DMS53 (cell line): ENCODE measurements at places on chromosomes 1 and 21.

DNA sequence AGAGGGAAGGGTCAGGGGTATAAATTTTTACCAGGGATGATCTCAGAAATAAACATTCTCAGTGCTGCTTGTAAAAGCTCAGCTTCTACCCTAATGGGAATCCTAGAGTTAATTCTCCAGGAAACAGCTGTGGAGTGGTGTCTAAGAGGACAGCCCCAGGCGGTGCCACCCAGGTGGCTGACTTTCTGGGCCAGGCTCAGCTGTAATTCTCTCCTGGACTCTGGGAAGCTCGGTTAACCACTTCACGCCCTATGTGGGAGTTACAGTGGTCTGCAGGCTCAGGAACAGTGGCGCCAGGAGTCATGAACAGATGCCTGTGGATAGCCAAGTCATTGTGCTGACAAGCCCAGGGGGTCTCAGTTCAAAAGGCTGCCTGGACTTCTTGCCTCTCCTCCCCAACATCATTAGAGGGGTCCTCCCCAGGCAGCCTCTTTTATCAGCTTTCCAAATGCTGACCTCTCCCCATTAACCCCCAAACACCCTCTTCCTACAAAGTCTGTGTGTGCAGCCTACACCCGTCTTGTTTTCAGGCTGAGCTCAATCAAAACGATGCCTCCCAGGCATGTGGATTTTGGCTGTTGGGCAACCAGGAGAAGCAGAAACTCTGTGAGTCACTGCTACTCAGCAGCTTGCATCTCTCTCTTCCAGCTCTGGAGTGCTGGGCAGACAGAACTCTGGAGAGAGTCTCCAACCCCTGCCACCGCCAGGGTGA lies 1.2 kb downstream of the HHIPL2 start:
- DNase-seq, result peak; percentile 28

DNA sequence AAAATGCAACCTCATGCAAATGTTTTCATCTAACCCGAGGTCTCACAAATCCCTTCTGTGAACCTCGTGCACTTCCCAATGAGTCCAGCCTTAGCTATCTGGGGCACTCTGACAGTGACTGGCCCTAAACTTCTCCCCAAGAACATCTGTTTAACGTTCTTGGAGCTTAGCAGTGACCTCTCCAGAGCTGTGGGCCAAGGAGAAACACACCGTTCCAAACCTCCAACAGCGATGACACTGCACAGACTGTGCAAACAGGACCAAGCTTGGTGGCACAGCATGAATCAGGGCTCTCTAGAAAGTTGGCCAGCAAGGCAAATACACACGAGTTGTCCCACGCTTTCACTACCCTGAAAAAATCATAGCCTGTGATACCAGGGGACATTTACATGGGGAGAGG lies 15.8 kb downstream of the BEND5 start:
- DNase-seq, result no peak

DNA sequence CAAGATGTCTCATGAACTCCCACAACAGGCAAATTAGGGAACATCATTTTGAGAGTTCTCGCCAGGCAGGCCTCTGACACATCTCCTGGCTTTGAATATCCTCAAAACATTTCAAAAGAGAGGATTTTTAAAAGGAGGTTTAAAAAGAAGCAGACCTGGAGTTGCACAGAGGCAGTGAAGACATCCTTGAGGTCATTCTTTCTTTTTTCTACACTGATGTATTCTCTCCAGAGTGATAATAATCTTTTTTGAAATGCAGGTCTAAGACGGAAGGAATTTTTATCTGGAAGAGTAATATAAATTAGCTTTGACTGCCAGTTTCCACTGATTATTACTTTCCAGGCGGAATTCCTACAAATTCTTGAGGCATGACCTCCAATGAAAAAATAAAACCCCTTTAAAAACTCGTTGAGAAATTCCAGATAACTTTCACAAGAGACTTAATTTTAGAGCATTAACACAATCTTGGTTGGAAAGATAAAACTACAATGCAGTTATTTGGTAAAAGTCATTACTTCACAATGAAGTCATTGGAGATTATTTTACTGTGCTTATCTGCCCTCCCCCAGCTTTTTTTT lies 125.0 kb downstream of the LYPLAL1 start:
- no peak for DNase-seq

- DNase-seq, result peak; percentile 41
Observed at GRCh38 chr1:44608141-44608540, 66.1 kb downstream of the TMEM53 start.

GRCh38 chr1:27383039-27383605 lies at the start of gene CD164L2:
Gene CD164L2, minus strand, starts transcription at chr1:27383333. Its CDS starts 94 bp downstream, at chr1:27383239.
- DNase-seq, result peak; percentile 70

GRCh38 chr1:51512120-51512519 lies 6.9 kb downstream of the EPS15 start:
- no peak for DNase-seq

- DNase-seq, result no peak
Observed at GRCh38 chr1:76501586-76502219, 365.6 kb upstream of the ST6GALNAC5 start.

DNA sequence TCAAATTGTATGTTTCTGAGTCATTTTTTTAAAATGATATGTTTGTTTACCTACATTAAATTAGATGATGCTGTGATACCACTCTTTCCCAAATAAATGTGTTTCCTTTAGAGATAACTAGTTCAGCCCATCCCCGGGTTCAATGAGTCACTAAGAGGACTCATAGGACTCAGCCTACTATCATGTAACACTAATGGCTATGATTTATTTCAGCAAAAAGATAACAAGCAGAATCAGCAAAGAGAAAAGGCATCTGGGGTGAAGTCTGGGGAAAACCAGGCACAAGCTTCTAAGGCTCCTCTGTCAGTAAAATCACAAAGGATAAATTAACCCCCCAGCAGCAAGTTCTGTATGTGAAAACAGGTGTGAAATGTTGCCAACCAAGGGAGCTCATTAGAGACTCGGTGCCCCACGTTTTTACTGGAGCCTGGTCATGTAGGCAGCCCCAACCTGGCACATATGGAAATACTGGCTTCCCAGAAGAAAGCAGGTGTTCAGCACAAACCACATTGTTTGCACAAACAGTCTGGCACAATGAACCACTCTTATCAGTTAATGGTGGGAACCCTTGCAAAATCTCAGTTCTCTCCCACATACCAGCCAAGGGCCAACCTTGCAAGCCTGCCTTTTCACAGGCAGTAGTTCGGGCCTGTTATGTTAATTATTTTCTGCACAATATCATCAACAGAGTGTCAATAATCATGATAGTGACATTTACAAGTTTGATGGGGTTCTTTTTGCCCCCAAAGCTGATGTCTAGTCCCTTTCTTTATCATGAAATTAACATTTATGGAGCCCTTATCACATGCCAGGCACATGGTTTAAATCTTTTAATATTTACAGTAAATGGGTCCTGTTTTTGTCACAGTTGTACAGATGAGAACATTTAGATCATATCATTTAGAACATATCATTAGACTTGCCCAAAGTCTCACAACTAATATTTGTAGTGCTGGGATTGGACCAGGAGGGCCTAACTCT lies 23.1 kb upstream of the CNN3 start:
- DNase-seq, result peak; percentile 82

DNA sequence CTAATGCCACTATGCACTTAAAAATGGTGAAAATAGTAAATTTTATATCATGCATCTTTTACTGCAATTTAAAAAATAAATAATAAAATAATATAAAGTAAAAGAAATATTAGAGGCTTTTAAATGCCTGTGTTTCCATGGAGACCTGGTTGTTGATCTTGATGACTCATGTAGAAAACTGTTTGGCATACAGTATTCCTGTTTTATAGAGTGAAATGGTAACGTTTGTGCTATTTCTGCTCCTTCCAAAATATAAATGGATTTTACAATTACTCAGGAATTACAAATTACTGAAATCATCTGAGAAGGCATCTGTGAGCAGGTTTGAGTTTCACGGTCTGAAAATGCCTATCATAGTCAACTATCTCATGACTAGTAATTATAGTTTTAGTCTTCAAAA lies 98.4 kb upstream of the USP25 start:
- DNase-seq, result peak; percentile 68

DNA sequence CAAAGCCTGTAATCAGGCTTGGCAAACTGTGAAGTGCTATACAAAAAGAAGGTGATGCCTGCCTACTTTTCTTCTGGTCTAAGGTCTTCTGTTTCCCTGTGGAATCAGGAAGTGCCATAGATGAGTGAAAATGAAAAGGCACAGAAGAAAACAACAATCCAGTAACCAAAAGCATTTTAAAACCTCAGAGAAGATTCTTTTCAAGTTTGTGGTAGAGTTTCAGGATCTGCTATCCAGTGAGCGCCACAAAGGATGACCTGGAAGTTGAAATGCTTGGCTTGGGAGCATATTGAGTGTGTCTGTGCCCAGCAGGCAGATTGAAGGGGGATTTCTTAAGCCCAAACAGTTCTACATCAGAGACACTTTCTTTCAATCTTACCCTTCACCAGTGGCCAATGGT lies 272.2 kb downstream of the PAPPA2 start:
- DNase-seq, result no peak

- peak; percentile 27 for DNase-seq
Observed at GRCh38 chr1:229947968-229948367, 119.1 kb upstream of the GALNT2 start.

DNA sequence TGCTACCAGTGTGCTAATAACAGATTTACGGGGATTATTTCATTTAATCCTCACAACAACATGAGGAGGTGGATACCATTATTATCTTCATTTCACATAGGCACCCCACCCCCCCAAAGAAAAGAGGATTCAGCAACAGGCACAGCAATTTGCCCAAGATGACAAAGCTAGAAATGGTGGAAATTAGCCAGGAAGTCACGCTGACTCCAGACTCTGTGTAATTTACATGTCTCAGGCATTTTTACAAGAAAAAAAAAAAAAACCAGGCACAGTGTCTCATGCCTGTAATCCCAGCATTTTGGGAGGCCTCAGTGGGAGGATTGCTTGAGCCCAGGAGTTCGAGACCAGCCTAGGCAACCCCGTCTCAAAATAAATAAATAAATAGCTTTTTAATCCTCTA lies 37.5 kb upstream of the PRDM2 start:
- no peak for DNase-seq

GRCh38 chr1:234617131-234617985 lies 7.4 kb upstream of the IRF2BP2 start:
- DNase-seq, result no peak

DNA sequence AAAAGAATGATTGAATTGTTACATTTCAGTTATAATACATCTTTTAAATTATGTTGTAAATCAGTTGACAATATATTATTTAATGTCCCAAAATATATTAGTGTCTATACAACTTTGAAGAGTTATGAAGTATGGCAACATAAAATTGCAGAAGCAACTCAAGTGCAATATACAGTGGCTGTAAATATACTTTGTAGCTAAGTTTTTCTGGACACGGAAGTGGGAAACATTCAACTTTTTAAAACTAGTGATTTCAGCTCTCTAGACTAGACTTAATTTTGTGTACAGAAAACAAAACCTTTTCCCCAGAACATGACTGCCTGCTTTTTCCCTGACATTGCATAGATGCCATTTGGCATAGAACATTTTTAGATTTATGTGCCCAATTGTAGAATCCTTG lies 29.5 kb upstream of the ABCG1 start:
- no peak for DNase-seq

- DNase-seq, result no peak
Observed at GRCh38 chr1:6822530-6823359, 37.5 kb downstream of the CAMTA1 start.

DNA sequence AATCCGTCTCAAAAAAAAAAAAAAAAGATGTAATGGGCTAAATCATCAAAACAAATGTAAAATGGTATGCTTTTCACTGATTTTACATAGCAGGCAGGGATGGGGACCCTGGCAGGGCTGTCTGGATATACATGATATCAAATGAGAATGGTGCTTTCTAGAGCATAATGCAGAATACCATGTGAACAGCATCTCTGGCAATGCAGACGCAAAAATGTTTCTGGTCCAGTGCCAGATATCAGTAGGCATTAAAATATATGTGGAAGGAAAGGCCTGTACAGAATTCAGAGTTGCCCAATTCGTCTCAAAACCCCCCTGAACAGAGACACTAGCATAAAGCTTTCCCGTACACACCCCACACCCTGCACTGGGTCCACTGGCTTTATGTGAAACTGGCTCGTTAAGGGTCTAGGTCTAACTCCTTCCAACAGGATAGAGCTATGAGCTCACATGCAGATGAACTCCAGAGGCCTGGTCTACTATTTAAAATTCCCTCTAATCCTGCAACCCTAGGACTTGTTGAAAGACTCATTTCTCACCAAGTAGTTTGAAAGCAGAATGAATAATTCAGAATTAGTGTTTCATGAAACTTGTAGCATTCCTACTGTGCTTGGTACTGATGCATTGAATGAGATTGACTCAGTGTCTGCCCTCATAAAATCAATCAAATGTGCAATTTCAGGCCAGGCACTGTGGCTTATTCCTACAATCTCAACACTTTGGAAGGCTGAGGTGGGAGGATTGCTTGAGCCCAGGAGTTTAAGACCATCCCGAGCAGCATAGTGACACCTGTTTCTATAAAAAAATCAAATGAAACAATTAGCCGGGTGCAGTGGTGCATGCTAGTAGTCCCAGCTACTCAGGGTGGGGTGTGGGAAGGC lies 2.6 kb upstream of the MYSM1 start:
- no peak for DNase-seq

GRCh38 chr1:80375662-80376061 lies 1369.1 kb upstream of the ADGRL4 start:
- no peak for DNase-seq

DNA sequence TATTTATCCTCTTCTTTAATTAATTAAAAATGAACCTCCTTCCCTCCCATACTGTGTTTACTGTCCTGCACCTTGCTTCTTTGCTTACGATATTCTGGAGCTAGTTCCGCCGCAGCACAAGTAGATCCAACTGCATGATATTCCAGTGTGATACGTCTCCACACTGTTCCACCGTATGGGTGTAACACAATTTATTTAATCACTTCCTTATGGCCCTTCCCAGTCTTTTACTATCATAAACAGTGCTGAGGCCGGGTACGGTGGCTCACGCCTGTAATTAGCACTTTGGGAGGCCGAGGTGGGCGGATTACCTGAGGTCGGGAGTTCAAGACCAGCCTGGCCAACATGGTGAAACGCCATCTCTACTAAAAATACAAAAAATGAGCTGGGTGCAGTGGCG lies 25.7 kb downstream of the CNST start:
- DNase-seq, result no peak

DNA sequence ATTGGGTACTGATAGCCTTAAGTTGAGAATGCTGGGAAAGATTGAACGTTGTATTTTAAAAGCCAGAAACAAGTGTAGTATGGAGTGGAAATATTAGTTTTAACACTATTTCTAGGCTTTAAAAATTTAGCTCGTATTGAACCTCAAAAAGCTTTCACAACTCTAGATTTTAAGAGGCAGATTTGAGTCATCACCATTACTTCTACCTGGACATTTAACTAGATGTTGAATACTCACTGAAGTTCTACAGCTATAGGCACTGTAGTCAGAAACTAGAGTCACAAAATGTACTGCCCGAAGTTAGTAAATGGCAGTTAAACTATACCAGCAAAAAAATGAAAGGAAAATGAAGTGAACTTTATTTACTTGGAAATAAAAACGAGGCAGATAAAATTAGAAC lies 96.5 kb downstream of the NEK7 start:
- no peak for DNase-seq
